Astrocyte (in vitro differentiated cells and primary cell): ENCODE measurements at places on chromosomes 7 and 10.

DNA sequence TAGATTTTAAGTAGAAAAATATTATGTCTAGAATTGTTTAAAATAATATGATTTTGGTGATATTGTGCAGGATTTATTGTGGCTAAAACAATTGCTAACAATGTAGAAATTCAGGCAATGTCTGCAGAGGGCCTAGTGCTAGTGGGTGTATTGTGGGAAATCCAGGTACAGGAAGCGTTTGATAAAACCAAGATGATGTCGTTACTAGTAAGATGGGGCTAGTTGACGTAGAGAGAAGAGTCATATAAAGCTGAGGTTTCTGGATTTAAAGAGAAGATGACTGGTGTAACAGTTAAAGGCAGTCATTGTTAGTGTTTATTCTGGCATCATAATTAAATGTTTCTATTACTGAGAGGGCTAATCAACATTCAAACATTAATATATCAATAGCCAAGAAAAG is 43.5 kb downstream of the ADK start:
- DNase-seq: peak; percentile 56

DNA sequence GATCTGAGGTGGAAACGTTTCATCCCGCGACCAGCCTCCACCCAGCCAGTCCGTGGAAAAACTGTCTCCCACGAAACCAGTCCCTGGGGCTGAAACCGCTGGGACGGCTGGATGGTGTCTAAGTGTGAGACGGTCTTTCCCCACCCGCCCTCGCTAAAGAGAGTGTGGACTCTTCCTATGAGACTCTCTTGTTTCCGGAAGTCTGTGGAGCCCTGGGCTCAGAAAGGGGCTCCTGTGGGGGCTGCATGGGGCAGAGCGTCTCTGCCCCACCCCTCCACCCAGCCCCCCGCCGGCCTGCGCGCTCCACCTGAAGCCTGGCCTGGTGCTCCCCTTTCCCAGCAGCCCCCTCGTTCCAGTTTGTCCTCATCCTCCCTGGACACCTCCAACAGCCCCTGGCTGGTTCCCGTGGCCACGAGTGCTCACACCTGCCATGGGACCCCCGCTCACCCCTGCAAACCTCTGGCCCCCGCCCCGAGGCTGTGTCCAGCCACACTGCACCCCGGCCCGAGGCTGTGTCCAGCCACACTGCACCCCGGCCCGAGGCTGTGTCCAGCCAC is 28.7 kb downstream of the CFAP46 start:
- DNase-seq: no peak

GRCh38 chr10:95841661-95842498 is 65.9 kb upstream of the CC2D2B start:
- DNase-seq: peak; percentile 23

DNA sequence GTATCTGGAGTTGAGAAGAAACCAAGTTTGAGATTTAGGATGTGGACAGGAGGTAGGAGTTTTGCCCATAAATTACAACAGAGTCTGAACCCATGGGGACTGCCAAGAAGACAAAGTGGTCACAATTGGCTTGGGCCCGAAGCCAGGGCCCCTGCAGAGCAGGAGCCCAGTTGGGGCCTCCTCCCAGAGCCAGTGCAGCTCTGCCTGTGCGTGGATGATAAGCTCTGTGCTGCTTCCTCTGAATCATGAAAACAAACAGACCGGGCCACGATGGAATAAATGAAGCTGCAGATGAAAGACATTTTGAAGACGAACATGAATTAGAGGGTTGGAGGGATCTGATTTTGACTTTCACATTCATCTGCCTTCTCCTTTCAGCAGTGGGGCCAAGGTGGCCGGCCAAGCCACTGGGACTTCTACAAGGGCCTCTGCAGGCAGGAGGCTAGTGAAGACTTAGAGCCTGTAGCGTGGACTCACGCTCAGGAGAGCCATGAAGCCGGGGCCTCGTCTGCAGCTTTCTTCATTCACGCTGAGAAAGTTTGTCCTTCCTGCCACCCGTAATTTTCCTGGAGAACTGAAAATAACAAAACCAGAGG is 156.8 kb upstream of the LYZL1 start:
- peak; percentile 19 for DNase-seq

GRCh38 chr10:110755781-110756180 is 111.6 kb downstream of the RBM20 start:
- no peak for DNase-seq

GRCh38 chr7:44059219-44060090 is 5.9 kb downstream of the PGAM2 start:
- no peak for DNase-seq

DNA sequence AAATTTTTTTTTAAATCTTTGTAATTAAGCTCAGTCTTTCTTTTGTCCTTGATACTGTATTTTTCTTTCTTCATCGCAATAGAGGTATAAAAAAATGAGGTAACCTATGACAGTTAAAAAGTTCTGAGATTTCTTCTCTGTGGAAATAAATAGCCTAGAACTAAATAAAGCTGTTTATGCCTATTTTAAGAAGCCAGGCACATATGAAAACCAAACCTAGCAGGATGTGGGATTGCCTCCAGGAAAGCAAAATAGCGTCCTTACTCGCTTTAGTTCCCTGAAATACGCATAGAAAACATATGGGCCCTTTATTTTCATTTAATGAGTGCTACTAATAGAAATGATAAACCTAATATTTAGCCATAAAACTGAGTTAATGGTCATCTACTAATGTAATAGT is 6.6 kb downstream of the UBE2D1 start:
- DNase-seq: no peak

DNA sequence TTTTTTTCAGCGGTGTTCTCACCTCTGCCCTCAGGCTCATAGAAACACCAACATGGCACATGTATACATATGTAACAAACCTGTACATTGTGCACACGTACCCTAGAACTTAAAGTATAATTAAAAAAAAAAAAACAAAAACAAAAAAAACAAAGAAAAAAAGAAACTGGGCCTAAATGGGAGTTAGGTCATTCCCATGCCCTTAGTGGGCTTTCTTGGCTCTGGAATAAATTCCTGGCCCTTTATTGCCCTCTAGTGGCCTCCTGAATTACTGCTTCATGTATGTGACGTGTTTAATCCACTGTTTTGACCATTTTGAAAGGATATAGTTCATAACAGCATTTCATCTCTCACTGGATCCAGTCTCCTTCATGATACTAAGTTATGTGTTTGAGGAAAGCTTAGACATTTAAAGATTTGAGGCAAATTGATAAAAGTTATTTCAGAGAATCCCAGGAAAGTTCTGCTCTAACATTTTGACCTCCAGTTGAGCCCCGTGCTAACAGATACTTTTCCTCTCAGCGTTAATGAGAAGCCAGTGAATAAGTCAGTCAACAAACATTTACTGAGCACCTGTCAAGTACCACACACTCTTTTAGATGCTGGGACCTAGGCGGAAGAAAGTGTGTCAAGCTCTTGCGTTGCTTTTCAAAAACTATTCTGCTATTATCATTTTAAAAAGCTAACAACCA is 54.7 kb upstream of the SYPL1 start:
- DNase-seq: peak; percentile 63

- DNase-seq: no peak
Measured at GRCh38 chr7:157035979-157036378, 25.5 kb upstream of the MNX1 start.

- DNase-seq: no peak
Measured at GRCh38 chr10:70308121-70309060, 24.6 kb upstream of the NPFFR1 start.

DNA sequence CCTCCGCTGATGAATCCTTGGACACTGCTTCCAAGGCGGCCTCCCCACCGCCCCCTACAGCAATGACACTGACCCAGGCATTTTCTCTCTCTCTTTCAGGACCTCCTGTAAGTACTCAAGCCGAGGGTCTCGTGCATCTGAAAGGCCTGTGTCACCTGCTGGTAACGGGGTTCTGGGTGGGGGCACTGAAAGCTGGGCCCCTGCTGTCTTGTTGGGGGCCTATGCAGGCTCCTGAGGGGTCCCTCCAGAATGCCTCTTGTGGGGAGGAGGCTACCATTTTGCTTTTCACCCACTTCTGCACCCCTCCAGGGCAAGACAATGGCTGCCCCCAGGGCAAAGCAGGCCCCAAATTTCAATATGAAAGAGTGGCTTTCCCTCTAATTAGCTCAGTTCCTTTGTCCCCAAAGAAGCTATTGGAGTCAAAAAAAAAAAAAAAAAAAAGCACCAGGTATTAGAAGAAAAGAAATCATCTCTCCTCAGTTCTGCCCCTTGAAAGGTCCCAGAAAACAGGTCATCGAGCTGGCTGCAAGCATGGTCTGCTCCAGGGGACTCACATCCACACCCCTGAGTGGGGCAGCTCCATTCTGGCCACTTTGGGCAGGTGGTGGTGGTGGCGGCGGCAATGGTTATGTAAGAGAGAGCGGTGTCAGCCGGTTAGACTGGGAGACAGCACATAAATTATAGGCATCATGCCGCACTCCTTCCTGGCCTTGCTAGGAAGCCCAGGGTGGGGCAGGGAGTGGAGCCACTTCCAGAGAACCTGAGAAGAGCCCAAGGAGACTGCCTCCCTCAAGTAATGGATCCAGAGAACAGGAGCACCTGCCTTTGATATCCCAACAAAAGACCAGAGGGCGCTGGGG is 66.2 kb downstream of the COL13A1 start:
- DNase-seq: no peak

DNA sequence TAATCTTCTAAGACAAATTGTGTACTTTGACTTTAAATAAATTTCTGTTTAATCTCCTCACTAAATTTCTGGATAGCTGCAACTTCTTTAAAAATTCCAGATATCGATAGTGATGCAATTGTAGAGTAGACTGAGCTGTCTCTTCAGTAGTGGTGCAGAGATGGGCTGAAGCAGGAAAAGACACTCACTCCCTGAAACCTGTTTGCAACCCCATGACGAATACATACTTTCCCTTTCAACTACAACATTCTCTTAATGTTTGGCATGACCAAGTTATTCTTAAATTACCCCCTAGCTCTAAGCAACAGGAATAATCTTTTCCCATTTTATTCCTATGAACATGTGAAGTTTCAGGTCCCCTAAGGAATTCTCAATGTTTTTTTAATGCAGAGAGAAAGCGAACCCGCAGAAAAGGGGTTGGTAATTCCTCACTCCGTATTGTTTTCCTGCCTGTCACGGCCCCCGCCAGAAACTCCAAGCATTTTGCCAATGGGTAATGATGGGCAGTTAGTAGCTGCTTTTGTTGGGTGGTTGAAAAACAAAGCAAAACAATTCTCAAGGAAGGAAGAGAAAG is 1.3 kb downstream of the THSD7A start:
- peak; percentile 51 for DNase-seq

DNA sequence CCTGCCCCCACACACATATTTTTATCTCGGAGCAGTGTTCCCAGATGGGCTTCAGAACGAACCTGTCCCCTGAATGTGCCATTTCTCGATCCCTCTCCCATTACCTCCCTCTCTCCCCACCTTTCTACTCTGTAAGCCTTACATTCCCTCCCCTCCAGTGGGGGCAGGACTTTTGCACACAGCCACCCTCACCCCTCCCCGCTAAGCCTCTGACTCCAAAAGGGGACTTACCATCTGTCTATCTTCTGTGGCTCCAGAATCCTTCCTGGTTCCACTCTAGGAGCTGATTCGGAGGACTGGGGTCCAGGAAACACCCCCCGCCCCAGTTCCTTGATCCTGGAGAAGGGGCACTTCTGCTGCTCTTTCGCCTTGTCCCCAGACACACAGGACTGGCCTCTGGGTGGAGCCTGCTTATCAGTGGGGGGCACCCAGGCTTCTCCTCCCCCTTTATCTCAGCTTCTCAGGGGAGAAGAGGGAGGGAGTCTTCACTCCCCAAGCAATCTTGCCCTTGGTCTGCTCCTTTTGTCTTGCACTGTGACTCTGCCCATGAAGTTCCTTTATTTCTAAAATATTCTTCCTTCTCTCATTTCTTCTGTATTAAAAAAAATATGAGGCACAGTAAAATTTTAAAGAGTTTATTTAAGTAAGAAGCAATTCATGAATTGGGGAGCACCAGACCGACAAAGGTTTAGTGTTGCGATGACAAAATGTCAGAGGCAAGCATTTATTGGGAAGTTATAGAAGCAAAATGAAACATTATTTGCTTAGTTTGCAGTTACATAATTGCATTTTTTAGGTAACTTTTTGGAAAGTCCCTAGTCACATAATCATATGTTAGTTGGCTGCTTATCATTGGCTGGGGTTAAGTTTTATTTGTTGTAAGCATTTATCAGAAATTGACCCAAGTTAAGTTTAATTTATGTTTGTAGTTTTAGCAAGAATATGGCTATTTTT is at the start of gene KEL:
TSS of gene KEL (minus strand) at position 391 of the 954 bp plus-strand sequence. CDS start at position 234, 157 bp downstream.
- no peak for DNase-seq

GRCh38 chr10:98417973-98418664 is 3.1 kb upstream of the PYROXD2 start:
- DNase-seq: no peak

- no peak for DNase-seq
Measured at GRCh38 chr10:126240483-126240882, 147.8 kb downstream of the ADAM12 start.

- no peak for DNase-seq
Measured at GRCh38 chr7:96449094-96449493, 127.2 kb upstream of the SLC25A13 start.

DNA sequence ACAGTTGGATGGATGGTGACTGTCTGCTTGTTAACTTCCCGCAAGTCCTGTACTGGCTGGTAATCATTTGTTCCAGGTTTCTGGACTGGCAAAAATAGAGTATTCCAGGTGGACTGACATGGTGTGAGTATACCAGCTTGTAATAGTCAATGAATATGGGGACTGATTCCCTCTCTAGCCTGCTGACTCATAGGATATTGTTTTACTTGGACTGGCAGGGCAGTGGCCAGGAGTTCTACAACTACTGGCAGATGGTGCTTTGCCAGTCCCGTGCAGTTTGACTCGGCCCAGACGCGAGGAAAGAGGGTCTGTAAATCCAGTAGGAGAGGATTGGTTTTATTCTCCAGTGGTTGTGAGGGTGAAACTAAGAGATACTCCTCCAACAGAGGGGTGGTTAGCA is 78.0 kb downstream of the PRR15 start:
- DNase-seq: peak; percentile 13

DNA sequence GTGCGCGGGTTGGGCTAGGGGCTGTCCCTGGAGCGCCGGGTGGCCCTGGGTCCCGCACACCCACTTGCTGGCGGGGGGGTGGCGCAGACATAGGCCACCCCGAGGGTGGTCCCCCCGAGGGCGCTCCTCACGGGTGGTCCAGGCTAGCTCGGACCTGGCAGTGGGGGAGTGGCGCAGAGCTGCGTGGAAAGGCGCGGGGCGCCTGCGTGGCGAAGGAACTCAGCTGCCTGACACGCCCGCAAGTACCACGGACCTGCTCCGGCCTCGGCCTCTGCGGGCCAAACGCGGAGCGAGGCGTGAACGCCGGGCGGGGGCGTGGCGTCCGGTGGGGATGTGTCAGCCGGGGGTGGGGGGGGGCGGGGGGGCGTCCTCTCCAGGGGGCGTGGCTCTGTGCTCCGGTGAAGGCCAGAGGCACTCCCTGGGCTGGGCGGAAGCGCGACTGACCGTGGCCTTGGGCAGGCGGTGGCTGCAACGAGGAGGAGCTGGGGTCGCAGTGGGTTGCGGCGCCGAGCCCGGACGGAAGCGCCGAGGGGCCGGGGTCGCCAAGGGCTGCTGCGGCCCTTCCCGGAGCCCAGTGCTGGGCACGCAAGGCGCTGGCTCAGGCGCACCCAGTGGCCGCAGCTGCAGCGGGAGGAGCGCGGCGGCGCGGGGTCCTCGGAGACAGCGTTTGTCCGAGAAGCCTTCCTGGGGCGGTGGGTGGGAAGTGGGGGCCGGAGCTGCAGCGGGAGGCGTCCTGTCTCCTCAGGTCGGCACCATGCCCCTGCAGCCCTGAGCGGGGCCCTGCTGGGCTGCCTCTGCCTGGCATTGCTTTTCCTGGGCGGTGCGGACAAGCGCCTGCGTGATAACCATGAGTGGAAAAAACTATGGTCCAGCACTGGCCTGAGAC is 58.9 kb upstream of the NUPR2 start:
- DNase-seq: no peak
